Skeletal muscle cell (primary cell): ENCODE measurements at places on chromosomes 16 and 17.
A peak's percentile ranks its signal among the peaks of the same experiment; 100 is the strongest.

DNA sequence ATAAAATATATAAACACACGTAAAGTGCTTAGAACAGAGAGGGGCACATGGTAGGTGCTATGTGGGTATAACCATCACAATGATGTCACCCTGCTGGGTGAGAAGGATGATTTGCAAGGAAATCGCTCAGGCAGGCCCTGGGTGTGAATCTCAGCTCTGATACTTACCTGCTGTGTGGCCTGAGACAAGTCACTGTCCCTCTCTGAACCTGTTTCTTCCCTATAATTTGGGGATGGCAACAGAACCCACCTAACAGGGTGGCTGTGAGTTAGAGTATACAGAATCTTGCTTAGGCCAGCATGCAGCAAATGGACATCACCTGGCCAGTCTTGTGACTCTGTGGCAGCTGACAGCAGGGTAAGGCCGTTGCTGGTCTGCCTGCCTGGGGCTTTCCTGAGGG is 36.6 kb upstream of the ALKBH5 start:
- DNase-seq = no peak

DNA sequence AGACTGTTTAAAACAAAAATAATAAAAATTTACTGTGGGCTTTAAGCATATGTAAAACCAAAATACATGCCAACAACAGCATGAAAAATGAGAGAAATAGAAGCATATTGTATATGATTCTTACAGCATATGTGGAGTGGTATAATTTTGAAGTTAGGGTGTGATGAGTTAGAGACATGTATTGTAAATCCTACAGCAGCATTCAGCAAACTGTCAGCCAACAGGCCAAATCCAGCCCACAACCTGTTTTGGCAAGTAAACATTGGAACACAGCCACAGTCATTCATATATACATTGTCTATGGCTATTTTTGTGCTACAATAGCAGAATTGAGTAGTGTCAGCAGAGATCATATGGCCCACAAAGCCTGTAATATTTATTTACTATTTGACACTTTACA is 42.3 kb downstream of the ZNF18 start:
- DNase-seq = no peak

DNA sequence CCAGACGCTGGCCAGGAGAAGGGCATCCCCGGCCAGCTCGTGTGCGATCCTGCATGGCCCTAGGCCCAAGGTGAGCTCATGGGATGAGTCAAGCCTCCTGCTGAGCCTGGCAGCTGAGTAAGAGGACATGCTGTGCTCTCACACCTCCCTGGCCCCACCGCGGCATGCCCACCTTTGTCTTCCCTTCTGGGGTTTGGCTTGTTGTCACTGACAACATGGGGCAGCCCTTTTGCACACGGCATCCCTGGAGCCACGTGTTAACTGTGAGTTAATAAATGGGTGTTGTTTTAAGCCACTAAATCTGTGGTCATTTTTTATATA is 8.9 kb upstream of the TNS4 start:
- DNase-seq = peak; percentile 93

DNA sequence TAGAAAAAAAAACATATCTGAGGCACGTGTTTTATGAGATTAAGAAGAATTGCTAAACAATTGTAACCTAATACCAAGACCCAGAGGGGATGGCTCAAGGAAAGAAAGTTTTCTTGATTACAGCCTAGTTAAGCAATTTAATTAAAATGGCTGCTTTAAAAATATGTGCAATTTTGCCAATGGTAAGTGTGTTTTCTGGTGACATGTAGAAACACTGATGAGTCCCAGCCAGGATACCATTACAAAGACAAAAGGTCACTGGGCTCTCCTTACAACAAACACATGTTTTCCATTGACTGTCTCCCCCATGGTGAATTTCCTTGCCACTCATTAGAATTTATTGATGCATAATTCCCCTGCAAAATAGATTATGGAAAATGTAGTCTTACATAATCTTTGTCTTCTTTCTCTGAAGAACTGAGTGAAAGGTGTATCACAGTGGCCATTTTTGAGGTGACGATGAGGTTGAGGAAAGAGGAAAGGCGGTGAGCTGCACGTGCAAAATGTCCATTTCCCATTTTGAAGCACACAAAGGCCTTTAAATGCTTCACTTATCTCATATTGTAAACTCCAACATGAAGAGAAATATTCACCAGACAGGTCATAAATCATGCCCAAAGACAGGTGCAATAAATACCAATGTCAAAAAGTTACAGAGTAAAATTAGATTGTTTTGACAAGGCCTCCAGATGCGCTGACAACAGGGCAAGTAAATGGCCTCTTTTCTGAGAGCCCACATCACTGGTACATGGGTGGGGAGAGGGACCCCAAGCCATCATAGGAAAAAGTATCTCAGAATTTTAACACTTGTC is 696.9 kb downstream of the KCNJ2 start:
- no peak for DNase-seq

DNA sequence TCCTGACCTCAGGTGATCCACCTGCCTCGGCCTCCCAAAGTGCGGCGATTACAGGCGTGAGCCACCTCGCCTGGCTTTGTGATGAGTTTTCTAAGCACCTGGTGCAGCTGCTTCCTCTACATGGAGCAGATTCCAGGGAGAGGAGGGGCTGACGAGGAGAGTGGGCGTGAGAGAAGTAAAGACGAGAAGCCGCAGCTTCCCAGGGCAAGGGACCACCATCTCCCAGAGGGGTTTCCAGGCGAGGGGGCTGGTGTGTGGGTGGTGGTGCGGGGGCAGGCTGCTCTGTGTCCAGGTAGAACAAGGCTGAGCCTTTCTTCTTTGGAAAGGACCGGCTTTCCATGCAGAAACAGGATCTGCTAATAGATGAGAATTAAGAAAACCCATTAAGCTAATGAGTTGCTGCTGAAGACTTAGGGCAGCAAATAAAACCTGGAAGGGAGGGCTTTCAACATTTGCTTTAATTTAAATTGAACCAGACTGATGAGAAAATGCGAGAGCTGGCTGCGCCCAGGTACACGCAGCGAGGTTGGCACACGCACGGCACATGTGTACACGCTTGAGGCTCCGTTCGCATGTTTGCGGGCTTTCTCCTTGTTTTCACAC is 236.7 kb downstream of the RBFOX3 start:
- no peak for DNase-seq

DNA sequence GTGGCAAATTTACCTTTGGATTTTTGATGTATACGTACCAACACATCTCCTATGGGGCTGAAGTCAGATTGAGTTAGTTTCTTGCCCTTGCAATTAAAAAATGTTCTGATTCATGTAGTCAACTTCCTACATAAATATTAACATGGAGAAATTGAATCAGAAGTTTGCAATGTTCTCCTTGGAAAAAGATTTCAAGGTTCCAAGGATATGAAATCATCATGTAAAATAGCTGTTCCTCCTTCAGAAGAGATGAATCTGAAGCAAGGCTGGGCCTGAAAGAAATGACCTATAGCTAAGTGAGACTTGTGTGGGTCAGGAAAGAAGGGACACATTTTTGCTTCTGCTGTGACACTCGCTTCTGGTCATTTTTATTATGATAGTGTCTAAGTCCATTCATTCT is 131.7 kb downstream of the RGS9 start:
- no peak for DNase-seq

GRCh38 chr16:83835586-83836566 is 28.1 kb downstream of the HSBP1 start:
- DNase-seq = peak; percentile 25

DNA sequence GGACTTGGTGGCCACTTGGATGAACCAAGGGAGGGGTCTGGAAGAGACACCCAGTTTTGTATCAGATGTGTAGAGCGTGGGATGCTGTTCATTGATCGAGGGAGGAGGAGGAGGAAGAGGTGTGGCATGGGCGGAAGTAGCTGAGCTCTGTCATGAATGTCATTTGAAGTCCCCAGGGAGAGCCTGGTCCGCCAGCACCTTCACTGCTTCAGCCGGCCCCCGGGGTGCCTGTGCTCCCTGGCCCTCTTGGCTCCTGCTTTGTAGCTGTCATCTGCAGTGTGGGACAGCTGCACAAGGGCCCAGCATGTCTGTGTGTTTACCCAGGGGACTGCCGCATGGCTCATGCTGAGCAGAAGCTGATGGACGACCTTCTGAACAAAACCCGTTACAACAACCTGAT is 75.4 kb upstream of the RBL2 start:
- no peak for DNase-seq

DNA sequence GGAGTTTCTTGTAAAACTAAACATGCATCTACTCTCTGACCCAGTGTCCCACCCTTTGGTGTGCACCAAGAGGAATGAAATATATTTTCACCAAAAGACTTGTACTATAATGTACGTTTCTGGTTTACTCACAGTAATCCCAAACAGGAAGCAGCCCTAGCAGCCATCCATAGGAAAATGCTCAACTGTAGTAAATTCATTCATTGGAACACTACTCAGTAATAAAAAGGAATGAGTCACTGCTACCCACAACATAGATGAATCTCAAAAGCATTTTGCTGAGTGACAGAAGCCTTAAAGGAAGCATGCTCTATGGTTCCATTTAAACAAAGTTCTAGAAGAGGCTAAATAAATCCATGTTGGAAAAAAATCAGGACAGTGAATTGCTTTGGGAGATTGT is 37.6 kb upstream of the DHRS7B start:
- DNase-seq = no peak

GRCh38 chr17:7740481-7741001 is 23.0 kb downstream of the DNAH2 start:
- DNase-seq = no peak

DNA sequence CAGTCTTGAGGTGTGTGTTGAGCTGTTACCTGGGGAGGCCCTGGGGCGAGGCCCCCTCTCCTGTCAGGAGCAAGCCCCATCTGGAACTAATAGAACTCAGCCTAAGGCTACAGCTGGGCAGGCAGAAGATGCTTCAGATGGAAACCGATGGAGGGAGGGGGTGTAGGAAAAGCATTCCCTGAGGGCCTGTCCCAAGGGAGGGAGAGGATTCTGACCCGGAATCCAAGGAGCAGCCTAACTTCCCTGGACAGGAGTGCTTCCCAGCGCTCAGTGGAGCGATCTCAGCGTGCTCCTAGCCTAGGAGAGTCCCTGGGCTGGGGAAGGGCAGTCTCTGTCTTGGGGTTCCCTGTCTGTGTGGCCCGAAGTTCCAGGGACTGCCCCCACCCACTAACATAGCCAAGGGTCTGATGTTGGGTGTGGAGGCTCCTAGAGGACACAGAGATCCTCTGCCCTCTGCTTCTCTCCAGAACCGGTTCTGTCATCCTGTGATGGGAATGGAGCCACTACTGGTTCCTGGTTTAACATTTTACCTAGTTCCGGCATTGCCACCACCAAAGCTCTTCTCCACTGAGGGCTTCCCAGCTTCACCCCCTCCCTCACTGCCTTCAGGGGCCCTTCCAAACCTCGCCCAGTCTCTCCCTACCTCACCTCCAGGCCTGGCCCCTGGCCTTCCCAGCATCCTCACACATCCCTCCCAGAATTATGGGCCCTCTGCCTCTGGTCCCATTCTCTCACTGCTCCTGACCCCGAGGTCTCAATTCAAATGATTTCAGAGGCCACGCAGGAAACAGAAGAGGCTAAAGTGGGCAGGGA is 58.7 kb downstream of the RTN4RL1 start:
- DNase-seq = no peak

GRCh38 chr17:73646409-73647300 is 2.4 kb upstream of the SDK2 start:
- DNase-seq = no peak

DNA sequence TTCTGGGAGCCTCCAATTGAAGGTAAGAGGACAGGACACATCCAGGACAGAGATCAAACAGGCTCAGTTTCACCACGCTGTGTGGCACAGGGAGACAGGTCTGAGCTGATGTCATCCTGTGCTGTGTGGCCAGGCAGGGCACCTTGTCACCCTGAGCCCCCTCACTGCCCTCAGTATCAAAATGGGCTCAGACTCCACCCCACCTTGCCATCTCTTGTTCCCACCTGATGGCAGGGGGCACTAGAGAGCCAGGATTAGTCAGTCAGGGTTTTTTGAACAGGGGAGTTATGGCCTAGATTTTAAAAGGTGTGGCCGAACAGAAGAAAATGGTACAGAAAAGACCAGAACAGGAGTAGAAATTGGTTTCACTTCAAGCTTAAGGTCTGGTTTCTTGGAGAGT is 2.6 kb downstream of the KAT2A start:
- DNase-seq = no peak

- no peak for DNase-seq
Measured at GRCh38 chr16:813916-814412, 13.4 kb upstream of the GNG13 start.

DNA sequence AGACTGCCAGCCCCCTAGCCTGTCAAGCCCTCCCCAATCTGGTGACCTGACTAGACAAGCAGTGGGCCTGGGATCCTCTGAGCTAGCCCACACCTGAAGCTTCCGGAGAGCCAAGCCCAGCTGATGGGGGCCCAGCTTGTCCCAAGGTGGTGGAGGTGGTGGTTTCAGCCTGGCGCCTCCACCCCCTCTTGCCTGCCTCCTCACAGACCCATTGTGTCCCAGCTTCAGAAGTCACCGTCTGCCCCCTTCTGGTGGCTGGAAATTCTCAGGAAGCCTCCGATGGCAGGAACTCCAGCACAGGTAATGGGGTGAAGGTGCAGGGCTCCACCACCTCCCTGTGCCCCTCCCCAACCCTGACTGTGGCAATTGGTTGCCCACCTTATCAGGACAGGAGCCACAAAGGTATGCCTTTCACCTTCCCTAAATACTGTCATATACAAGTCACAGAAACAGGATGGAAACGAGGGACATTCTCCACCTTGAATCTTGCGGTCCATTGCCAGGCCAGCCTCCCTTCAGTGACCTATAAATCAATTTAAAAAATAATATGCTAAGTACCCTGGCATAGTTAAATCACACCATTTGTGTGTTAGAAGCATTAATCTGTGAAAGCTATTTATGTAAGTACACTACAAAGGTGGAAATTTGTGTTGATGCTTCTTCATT is 66.0 kb upstream of the ZNF423 start:
- peak; percentile 4 for DNase-seq

DNA sequence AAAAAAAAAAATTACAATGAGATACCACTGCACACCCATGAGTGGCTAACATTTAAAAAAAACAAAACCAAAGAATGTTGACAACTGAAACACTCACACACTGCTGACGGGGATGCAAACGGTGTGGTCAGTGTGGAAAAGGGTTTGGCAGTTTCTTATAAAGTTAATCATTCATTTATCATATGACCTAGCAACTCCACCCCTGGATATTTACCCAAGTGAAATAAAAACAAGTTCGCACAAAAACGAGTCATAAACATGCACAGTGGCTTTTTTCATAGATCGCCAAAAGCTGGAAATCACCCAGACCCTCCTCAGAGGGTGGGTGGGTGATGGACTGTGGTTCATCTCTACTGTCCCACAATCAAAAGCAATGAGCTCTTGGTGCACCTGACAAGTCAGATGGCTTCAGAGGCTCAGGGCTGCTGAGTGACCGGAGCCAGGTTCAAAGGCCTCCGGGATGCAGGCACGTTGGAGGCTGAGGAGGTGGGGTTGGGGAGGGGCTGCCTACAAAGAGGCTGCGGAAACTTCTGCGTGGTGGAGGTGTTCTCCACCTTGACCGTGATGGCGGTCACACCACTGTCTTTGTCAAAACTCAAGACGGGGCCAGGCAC is 14.2 kb downstream of the RAB40B start:
- no peak for DNase-seq

- DNase-seq = no peak
Measured at GRCh38 chr16:74601126-74601871, 5.6 kb downstream of the GLG1 start.
